ENCODE measurements at places on chromosomes 12 and 14. TPM values are rescaled to one million over a fixed set of nuclear protein-coding genes. Genes with fewer than 3 reads are reported as not detected.

OR4N2 gene
- total RNA-seq: not detected

TEP1 gene
- total RNA-seq: 22.7 TPM

MAP3K9 gene
- total RNA-seq: 20.0 TPM

MIP gene
- total RNA-seq: not detected

LRRIQ1 gene
- total RNA-seq: 10.6 TPM

DDX55 gene
- 25.2 TPM for total RNA-seq

HOXC4 gene
- total RNA-seq: not detected

FAM90A1 gene
- total RNA-seq: 0.54 TPM

Measured in glutamatergic neuron (in vitro differentiated cells).